ENCODE measurements at places on chromosomes 6 and 20. TPM values are rescaled to one million over a fixed set of nuclear protein-coding genes. Genes with fewer than 3 reads are reported as not detected.
A peak's percentile ranks its signal among the peaks of the same experiment; 100 is the strongest.

GRCh38 chr20:9565910-9566550, 51.6 kb downstream of the LAMP5 start:
- DNase-seq: no peak

DNA sequence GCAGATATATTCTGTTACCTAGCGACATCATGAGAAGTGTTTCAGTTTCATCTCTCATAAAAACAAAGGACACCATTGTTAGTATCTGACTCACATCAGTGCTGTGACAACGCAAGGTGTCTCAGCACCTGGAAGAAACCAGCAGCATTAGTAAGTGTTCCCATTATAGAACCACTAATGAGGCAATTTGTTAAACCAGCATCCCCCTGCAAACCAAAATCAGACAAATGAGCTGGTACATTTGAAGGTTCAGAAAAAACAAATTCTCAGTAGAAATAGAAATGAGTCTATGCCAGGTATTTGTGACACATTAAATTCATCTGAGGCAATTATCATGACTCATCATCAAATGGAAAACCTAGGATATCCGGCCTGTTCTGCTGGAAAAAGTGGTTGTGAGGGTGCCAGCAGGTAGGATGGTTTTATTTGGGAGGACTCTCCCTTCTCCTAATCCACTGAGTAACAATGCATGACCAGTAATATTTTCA, 151.7 kb downstream of the TMEM200A start:
- peak; percentile 93 for DNase-seq

- no peak for DNase-seq
Measured at GRCh38 chr20:33569802-33570391, 80.0 kb downstream of the CBFA2T2 start.

DNA sequence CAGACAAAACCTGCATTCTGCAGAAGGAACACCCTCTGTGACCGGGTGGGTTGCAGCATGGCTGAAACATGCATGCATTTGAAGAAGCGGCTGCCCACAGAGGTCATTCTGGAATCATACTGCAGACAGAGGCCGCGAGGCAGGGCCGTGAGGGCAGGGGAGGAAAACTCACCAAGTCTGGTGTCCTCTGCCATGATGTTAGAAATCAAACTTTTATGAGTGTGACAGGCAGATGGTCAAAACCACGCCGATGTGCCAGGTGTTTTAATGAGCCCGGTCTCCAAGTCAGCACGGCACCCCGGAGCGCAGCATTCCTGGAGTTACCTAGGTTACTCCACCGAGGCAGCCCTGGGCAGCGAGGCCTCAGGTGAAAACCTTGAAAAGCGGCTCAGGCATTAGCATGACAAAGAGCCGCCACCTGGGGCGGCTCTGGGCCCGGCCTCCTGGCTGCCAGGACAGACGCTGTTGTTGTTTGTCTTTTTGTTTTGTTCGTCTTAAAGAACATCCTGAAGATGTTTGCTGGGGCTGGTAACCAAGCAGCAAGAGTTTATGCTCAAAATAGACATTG, 255.6 kb downstream of the ERMARD start:
- no peak for DNase-seq

DNA sequence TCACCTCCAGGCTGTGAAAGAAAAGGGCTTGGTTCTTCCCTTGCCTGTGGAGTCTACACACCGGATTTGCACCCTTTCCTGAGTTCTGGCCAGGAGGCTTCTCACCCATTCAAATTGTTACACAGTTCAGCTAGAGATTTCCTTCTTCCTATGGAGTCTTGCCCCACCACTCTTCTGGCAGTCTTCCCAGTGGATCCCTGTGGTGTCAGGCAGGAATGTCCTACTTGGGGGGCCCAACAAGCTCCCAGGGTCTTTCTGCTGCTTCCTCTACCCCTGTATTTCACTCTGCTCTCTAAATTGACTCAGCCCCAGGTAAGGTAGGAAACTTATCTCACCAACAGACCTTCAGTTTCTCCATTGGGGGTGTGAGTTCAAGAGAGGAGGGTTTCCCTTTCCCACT, 14.0 kb upstream of the CST9L start:
- DNase-seq: no peak

- DNase-seq: peak; percentile 37
Measured at GRCh38 chr6:24864343-24864742, 65.6 kb upstream of the ARMH2 start.

GRCh38 chr6:25180630-25181349, 98.4 kb upstream of the CARMIL1 start:
- DNase-seq: no peak

DNA sequence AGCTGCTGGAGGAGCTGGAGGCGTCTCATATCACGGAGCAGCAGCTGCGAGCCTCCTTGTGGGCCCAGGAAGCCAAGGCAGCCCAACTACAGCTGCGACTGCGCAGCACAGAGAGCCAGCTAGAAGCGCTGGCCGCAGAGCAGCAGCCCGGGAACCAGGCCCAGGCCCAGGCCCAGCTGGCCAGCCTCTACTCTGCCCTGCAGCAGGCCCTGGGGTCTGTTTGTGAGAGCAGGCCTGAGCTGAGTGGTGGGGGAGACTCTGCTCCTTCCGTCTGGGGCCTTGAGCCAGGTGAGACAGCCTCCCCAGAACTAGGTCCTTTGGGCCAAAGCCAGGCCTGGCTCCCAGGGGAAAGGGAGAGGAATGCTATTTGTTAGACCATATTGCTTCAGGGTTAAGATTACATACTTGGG, 31.7 kb downstream of the C20orf173 start:
- no peak for DNase-seq

DNA sequence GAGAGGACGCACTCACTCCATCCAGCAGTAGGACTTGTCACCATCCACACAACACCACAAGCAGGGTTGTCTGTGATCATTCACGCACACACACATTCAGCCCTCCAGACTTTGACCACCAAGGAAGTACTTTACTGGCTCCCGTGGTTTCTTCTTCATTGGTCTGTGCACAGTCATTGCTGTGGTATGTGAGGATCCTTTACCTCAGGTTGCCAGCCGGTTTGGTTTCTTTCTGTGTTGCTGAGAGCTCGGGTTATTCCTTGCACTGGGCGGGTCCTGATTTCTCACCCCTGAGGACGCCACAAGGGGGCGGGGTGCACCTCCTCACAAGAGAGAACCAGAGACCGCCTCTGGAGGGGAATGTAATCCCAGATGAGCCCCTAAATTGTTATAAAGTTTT, 11.2 kb downstream of the SLC35A1 start:
- DNase-seq: peak; percentile 50

GRCh38 chr20:59771506-59772372, 161.7 kb downstream of the SYCP2 start:
- DNase-seq: no peak

DNA sequence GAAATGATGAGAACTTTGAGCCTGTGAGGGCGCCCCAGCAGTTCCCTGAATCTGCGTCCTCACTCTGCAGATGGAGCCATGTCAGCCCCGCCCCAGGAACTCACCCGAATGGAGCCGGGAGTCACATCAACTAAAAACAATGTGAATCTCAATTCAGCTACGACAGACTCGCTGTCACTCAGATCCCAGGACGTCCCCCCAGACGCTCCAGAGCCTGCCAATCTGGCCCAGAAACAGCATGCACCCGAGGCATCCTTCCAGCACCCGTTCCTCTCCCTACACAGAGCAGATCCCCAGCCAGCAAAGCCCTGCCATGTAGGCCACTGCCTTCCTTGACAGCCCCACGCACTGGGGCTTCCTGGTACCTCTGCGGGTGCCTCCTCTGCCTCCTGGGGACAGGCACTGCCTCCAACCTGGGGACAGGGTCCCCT, 248.0 kb downstream of the TTLL2 start:
- no peak for DNase-seq

- peak; percentile 95 for DNase-seq
Measured at GRCh38 chr6:17418281-17419188, 25.1 kb downstream of the CAP2 start.

DNA sequence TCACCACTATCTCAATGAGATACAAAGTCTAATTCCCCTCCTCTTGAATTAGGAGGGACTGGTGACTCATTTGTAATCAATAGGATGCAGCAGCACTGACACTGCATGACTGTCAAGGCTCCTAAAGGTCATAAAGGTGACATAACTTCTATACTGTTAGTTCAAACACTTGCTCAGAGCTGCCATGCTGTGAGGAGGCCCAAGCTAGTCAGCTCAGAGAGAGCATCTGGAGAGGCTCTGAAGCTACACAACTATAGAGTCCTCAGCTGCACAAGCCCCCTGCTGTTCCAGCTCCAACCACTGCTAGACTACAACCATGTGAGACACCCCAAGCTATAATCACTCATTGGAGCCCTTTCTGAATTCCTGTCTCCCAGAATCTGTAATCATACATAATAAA, 17.0 kb upstream of the HEY2 start:
- DNase-seq: no peak

DNA sequence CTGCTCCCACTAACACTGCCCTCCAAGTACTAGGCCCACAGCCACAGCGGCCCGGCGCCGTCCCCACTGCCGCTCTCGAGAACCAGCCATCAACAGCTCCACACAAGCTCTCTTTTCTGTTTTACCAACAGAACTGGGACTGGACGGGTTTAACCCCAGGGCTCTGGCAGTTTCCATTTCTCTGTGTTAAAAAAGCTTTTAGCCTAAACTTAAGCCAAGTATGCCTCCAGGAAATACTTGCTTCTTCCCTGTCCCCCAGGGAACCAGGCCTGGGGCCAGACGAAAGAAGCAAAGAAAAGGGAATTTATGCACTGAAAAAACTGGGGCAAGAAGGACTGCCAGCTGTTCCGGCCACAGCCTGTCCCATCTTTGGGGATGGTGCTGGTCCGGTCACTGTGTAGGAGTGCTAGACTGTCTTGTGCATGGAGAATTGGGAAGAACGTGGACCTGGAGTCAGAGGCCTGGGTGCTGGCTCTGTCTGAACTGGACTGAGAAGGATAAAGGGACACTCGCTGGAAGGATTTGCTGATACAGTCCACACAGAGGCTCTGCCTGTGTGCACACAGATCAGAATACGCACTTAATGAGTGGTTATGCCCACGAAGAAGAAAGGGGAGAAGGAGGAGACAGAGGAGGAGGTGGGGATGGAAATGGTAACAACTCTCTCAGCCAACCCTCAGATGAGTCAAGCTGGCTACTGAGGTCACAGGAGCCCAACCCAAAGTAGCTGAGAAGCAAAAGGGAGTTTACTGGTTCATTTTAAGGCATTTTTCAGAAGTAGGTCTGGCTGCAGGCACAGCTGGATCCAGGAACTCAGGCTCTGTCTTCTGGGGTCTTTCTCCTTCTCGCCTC, 254.4 kb upstream of the PMEPA1 start:
- DNase-seq: peak; percentile 56

DNA sequence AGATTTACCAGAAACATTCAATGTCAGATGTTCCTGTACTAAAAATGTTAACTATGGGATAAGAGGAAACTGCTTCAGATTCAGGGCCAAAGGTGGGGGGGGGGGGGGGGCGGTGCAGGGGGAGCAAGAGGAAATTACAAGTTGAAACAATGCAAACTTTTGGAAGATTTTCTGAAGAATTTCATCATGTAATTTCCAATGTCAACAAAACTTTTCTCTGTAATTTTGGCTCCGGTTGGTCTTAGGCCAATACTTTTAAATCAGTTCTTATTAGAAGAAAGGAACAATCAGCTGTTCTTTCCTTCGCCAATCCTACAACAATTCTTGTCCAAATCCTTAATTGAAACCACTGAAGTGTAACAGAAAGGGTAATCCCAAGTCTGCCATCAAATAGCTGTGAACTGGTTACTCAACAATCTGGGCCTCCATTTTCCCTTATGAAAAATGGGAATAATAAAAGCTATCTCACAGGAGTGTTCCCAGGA, 13.1 kb downstream of the UQCC1 start:
- peak; percentile 29 for DNase-seq

- peak; percentile 71 for DNase-seq
Measured at GRCh38 chr6:45900808-45901752, 114.6 kb downstream of the CLIC5 start.

DNA sequence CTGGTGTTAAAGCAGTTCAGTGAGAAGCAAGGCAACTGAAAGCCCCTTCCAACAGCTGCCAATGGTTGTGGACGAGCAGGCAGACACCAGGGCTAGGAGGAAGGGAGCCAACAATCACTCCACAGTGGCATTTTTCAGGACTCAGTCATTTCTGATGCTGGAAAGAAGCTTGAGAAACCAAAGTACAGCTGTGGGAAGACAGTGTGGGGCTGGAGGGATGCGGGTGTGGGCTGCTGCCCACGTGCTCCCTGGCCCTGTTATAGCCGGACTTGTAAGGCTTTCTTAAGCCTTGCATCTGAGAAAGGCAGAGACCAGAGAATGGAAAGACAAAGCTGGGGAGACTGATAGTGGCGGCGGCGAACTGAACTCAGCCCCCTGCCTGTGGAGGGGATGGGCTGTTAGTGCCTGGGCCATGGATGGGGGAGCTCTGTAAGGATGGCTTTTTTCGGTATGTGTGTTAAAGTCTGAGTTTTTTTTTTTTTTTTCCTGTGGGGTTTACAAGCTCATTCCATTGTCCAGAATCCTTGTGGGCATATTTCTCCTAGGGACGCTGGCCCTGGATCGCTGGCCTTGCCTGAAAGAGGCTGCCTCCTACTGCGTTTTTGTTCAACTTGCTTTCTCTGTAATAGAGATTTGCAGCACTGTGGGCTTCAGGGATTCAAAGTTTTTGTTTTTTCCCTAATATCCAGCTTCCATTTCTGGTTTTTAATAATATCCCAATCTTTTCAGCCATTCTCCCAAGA, 91.7 kb downstream of the GJA10 start:
- peak; percentile 74 for DNase-seq

GRCh38 chr20:53142225-53143127, 170.3 kb downstream of the TSHZ2 start:
- peak; percentile 32 for DNase-seq

- peak; percentile 56 for DNase-seq
Measured at GRCh38 chr20:44209686-44210405, 725 bp downstream of the OSER1 start.

The RIPOR2 gene
- 18.6 TPM for total RNA-seq

The FKBP5 gene
- total RNA-seq: 10.7 TPM

The VSTM2L gene
- total RNA-seq: 1.0 TPM

The ISM1 gene
- total RNA-seq: not detected

The PDE10A gene
- total RNA-seq: 0.07 TPM

The ENPP5 gene
- 0.22 TPM for total RNA-seq

The TMEM244 gene
- total RNA-seq: not detected

The PLEKHG1 gene
- not detected for total RNA-seq

The STMND1 gene
- not detected for total RNA-seq

The CRISP2 gene
- not detected for total RNA-seq

The BIRC7 gene
- total RNA-seq: not detected

The RSPO3 gene
- 0.42 TPM for total RNA-seq
